Effector CD4-positive, alpha-beta T cell (primary cell): ENCODE measurements at places on chromosomes 6 and 20.

GRCh38 chr20:55004044-55004443 is 528.7 kb downstream of the DOK5 start:
- no peak for DNase-seq

GRCh38 chr6:129120856-129121638 is 238.1 kb downstream of the LAMA2 start:
- no peak for DNase-seq

DNA sequence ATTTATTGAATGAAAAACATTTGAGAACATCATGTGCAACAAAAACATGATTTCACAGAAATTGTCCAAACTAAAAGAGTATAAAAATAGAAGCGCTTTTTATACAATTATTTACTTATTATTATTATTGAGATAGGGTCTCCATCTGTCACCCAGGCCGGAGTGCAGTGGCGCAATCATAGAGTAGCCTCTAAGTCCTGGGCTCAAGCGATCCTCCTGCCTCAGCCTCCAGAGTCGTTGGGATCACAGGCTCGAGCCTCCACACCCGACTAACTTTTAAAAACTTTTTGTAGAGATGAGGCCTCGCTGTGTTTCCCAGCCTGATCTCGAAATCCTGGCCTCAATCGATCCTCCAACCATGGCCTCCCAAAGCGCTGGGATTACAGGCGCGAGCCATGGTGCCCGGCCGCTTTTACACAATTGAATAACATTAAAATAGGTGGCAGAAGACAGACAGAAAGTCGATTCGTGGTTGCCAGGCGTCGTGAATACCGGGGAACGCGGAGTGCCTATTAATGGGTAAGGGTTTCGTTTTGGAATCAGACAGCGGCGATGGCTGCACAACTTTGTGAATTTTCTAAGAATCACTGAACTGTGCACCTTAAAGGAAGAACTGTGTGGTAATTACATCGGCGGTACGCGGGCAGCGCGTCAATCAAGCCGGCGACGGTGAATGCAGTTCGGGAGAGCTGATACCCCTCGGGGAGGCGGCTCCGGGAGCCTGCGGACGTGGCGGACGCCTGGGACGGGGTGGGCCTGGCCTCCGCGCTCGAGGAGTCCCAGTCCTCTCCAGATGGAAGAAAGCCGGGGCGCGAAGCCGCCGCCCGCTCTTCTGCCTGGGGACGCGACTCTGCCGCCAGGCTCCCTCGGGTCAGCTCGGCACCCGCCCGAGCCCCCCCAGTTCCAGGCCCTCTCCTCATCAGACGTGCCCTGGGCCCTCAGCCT is 807 bp downstream of the TBC1D20 start:
- peak; percentile 35 for DNase-seq

DNA sequence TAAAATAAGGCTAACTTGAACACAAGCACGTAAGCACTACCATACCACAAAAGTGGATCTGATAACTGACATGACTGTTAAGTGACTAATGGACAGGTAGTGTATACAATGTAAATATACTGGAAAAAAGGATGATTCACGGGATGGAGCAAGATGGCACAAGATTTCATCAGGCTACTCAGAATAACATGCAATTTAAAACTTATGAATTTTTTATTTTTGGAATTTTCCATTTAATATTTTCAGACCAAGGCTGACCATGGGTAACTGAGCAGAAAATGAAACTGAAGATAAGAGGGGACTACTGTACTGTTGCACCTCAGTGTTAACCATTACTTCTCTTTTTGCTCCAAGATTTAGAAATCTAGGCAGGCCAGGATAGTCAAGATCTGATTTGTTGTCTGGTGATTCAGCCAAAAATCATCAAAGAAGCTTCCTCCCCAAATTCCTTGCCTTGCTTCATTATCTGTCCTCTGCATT is 45.4 kb downstream of the TPBG start:
- DNase-seq = no peak
